Stimulated activated CD4-positive, alpha-beta T cell treated with anti-CD3 and anti-CD28 coated beads, Interleukin-4, amount 100 ng/mL, for 48 hours (primary cell): ENCODE measurements at places on chromosomes 13 and 19.

DNA sequence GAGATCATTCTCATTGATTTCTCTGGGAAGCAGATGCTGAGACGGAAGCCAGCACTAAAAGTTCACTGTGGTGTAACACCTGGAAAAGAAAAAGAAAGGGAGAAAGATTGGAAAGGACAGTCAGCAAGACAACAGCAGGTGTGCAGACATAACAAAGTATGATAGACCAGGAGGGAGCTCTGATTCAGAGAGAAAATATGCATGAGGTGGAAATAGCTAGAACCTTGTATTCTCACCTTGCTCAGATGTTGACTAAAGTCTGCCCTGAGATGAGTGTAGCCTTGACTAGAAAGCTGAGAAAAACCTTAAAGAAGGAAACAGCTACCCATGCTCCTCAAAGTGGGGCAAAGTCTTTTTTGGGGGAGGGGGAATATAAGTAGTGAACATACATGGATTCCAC is 1711.8 kb downstream of the EFNB2 start:
- DNase-seq: no peak

GRCh38 chr13:25775275-25775674 is 276.5 kb downstream of the SHISA2 start:
- no peak for DNase-seq

DNA sequence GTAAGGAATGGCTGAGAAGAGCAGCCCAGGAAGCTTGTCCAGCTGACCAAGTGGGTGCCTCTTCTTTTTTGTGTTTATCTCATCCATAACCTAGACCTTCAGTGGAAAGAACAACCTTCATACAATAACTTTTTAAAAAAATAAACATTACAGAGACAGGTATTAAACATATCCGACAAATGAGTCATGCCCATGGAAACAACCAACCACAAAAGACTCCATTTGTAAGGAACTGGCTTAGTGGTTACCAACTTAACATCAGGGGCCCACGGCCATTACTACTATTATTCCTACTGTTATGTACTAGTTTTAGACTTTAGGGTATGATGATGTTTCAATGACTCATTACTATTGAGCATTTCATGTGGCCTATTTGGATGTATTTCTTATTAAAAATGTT is 191.7 kb upstream of the SERP2 start:
- DNase-seq: no peak

GRCh38 chr19:4075373-4075772 is 8.7 kb upstream of the ZBTB7A start:
- DNase-seq: no peak

- no peak for DNase-seq
These were observed 38.3 kb downstream of the NDFIP2 start for GRCh38 chr13:79519255-79519654.

- DNase-seq: no peak
These were observed 133.3 kb downstream of the HS6ST3 start for GRCh38 chr13:96223231-96223630.

- peak; percentile 66 for DNase-seq
These were observed 7.1 kb upstream of the DPP9 start for GRCh38 chr19:4730740-4731171.

GRCh38 chr19:35805526-35806102 is 7.0 kb downstream of the PRODH2 start:
- DNase-seq: no peak

- no peak for DNase-seq
These were observed 62.8 kb upstream of the LRCH1 start for GRCh38 chr13:46490129-46490528.

DNA sequence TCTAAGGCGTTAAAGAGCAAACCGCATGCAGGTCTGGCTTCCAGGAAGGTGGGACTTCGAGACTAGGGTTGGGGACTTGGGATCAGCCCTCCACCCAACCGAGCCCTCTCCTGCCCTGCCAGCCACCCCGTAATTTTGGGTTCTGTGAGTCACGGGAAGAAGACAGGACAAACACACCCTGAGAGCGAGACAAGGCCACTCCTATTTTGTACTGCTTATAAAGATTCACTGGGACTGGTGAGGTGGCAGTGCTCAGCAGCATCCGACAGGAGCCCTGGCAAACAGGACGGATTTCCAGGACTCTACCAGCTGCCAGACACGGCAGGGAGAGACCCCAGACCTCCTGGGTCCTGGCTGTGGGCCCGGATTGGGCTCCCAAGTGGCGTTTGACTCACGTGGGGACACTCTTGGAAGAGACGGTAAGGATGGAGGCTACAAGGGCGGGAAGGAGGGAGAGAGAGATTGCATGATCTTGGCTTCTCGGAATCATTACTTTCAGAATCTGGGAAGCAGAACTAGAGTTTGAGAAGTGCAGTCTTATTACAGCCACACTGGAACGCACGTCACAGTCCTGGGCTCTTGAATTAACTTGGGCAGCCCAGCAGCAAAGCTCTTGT is at the start of gene C5AR2:
TSS of gene C5AR2 (plus strand) at position 245 of the 617 bp plus-strand sequence. CDS start 8,625 bp downstream, outside the sequence.
- no peak for DNase-seq

GRCh38 chr13:45527699-45528462 is 63.1 kb downstream of the COG3 start:
- no peak for DNase-seq

- DNase-seq: no peak
These were observed 484.5 kb downstream of the SLITRK6 start for GRCh38 chr13:85314686-85315085.

GRCh38 chr19:30897553-30897952 is 451.7 kb downstream of the TSHZ3 start:
- DNase-seq: no peak

DNA sequence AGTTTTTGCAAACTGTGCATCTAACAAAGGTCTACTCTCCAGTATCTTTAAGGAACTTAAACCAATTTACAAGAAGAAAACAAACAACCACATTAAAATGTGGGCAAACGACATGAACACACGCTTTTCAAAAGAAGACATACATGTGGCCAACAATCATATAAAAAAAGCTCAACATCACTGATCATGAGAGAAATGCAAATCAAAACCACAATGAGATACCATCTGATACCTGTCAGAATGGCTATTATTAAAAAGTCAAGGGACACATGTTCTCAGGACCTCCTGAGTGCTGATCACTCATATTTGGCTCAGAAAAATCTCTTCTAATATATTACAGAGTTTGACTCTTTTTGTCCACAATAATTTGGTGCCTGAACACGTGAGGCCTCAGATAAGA is 14.2 kb upstream of the LILRB1 start:
- no peak for DNase-seq

- no peak for DNase-seq
These were observed 825.2 kb downstream of the SLITRK1 start for GRCh38 chr13:83057119-83057518.

DNA sequence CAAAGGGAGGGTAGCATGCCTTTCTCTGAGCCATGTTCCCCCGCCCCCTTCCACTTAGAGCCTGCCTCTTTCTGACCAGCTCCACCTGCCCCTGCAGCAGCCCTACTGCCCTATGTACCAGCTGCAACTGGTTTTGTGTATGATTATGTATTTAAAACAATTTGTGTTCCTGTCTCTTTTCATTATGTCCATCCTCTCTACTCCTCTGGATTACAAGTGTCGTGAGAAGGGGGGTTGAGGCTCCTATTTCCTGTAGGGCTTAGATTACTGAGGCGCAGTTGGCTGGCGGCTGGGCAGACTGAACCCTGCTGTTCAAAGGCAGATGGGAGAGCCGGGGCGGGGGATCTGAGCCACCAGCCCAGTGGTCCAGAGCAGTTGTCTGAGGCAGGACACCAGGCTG is 213.3 kb downstream of the KCNRG start:
- DNase-seq: no peak

GRCh38 chr13:105878119-105878700 is 657.3 kb downstream of the EFNB2 start:
- no peak for DNase-seq

DNA sequence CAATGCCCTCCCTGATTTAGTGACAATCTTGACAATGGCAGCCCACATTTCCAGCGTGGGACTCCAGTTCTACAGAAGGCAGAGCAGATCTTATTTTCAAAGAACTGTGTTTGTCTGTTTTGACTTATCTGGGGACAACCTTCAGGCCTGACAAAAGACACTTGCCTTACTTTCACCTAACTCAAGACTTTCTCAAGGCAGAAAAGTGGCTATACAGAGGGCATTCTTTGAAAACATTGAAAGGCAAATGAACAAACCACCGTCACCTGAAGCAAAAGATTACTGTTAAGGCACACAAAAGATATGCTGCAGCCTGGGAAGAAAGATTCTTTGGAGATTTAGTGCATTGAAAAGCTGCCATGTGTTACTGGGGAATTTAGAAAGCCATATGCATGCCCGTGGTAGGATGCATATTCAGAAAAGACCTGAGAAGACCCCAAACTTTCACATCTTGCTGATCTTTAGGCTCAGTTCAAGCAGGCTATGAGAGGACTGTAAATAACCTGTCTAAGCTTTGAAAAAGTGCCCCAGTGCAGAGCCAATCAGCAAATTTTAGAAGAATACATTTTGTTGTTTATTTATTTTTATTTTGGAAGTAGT is 82.8 kb downstream of the TSC22D1 start:
- no peak for DNase-seq

GRCh38 chr19:18086590-18087138 is at the start of gene IL12RB1:
Gene IL12RB1, minus strand, starts transcription at chr19:18086934. Its CDS starts 111 bp downstream, at chr19:18086823.
- peak; percentile 32 for DNase-seq

- DNase-seq: no peak
These were observed 15.7 kb upstream of the IGFL4 start for GRCh38 chr19:46056536-46056935.

DNA sequence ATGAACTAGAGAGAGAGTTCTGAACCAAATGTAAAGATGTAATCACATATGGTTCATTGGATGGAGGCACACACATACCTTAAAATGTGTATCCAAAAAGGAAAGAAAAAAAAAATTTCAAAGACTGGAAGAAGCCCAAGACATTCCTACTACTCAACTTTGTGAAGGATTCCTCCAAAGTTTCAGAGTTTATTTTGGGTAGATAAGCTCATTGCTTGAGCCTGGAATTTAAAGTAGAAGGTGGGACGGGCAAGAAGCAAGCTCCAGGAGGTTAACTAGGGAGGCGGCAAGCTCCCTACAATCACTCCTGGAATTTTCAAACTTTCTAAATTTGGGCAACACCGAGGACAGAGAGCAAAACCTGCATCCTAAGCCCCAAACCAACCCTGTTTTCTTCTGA is 1.9 kb downstream of the TSHZ3 start:
- no peak for DNase-seq
